Kidney glomerular epithelial cell (primary cell): ENCODE measurements at places on chromosomes 6 and 20.

DNA sequence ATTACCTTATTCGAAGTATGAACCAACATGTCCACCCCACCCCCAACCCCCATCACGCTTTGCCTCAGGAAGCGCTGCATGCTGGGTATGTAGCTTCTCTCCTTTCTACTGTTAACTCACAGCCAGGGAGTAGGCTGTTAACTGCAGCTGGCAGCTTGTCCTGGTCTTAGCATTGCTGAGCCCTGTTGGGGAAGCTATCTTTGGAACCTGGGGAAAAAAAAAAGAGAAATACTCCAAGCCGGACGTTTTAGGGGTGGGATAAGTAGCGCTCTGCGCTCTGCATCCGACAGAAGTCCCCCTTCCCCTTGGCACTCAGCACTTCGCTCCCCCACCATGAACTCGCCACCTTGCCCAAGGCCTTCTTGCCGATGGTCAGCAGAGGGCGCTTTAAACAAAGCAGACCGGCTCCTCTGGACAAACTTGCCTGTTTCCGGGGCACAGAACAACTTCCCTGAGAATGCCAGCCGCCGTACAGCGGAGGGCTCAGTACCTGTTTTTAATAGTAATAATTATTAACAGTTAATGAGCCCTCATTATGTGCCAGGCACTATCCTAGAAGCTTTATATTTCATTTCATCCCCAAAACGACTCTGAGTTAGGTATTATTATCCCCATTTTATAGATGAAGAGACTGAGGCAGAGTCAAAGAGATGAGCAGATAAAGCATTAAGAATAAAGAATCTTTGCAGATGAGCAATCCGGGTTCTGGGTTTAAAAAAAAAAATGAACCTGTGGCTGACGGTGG is 35.2 kb upstream of the MDFI start:
- DNase-seq = peak; percentile 82

DNA sequence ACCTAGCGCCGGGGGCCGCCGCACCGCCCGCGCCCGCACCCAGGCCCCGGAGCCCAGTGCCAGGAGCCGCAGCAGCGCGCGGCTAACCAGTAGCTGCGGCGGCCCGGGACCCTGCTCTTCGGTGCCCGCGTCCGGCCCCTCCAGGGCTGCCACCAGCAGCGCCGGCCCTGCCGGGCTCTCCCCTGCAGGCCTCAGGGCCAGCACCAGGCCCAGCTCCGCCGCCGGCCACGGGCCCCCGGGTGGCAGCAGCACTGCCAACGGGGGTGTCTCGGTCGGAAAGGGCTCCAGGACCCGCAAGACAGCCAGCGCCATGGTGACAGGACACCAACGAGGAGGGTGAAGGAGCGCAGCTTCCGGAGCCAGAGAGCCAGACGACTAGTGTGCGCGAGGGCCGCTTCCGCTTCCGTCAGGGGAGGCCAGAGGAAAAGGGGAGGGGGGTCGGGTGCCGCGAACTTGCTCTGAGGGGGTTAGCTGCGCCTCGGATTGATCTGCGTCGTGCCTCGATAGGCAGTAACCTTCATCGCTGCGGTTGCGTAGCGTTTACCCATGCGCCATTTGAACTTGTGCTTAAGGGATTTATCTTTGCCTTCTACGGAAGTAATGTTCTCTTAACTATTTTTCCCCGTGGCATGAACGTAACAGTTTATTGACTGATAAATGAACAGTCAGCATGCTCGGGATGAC is at the start of gene PEX6:
Gene PEX6, minus strand, starts transcription at position 343 of the 684 bp plus-strand sequence. Its CDS starts 31 bp downstream, at position 312.
- DNase-seq = peak; percentile 56

GRCh38 chr6:43703512-43704429 is 16.2 kb upstream of the MRPS18A start:
- DNase-seq = peak; percentile 20

DNA sequence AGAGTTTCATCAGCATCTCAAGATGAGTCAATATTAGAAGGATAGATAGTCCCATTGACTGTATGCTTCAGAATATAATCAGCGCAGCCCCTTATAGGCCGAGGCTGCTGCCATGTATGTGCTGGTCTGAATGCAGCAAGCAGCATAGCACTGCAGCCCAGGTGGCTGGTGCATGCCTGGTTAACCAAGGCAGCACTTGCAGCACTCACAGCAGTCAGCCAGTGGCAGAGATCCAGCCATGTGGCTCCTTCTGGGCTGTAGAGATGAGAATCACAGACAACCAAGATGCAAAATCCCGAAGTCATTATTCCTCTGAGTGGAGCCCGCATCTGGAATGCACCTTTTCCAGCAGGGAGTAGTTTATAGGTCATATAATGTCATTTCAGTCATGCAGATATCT is 251.9 kb downstream of the UST start:
- DNase-seq = no peak

DNA sequence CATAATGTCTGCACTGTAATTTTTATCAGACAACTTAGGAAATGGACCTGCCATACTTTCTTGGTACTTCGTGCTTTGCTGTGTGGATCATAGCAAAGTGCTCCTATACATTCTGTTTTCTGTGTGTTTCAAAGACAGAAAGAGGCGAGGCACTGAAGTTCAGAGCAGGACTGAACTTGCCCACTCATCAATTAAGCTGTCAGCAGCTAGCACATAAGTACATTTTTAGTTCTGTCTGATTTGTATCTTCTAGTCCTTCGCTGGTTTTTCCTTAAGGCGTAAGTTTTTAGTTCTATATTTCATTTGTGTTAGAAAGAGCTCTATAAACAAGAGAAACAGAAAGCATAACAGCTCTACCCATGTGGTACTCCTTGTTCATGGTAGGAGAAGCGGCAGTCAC is 42.1 kb downstream of the MAP3K4 start:
- DNase-seq = no peak

- peak; percentile 27 for DNase-seq
These were observed 31.5 kb downstream of the TRAF3IP2 start for GRCh38 chr6:111573892-111574797.

GRCh38 chr6:34964564-34964963 is 75.5 kb downstream of the ANKS1A start:
- no peak for DNase-seq

- DNase-seq = no peak
These were observed 363.1 kb upstream of the AGPAT4 start for GRCh38 chr6:161636882-161637430.
